Hindlimb muscle (tissue), 1 donor: ENCODE measurements at places on chromosomes 12 and 14. TPM values are rescaled to one million over a fixed set of nuclear protein-coding genes. Genes with fewer than 3 reads are reported as not detected.

- DNase-seq = no peak
These were observed 133.5 kb upstream of the HIF1A start for GRCh38 chr14:61561657-61562276.

DNA sequence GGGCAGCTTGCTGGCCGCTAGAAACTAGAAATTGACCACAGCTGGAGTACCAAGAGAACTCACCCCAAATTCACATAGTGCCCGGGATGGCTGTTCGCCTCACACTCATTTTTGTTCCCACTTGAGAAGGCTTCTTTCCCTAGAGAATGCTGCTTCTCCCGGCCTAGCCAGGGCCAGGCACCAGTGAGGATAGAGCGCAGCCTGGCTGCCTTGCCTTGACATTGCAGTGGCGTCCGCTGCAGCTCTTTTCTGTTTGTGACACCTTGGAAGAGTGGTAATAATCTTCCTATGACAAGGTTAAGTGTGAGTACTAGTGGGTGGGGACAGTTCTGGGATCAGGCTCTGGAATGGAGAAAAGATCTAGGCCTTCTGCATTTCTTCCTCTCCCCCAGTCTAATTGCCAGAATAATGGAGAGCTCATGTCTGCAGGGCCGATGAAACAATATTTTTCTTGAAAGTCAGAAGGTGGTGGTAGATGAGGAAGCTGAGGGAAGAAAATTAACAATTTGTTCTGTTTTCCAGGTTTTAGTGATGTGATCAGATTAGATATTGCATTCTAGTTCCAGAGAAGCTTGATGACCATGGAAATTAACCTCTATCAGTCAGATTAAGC, 3.7 kb downstream of the TMEM253 start:
- peak; percentile 74 for DNase-seq

DNA sequence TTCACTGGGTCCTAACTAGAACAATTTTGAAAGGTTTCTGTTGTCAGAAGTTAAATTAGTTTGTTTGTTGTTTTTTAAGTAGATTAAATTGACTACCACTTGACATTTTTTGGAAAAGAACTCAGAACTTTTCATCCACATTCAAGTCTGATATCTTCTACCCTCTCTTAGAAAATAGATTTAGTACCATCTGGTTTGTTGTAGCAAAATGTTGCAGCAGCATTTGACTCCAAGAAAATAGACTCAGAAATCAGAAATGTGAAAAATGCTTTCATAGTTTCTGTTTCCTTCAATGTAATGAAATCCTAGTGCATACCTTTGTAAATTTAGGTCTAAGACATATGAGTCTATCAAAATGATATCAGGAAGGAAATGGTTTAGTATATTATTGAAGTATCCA, 256.3 kb upstream of the CLEC14A start:
- no peak for DNase-seq

GRCh38 chr14:53538316-53538881, 385.3 kb upstream of the DDHD1 start:
- DNase-seq = peak; percentile 26

DNA sequence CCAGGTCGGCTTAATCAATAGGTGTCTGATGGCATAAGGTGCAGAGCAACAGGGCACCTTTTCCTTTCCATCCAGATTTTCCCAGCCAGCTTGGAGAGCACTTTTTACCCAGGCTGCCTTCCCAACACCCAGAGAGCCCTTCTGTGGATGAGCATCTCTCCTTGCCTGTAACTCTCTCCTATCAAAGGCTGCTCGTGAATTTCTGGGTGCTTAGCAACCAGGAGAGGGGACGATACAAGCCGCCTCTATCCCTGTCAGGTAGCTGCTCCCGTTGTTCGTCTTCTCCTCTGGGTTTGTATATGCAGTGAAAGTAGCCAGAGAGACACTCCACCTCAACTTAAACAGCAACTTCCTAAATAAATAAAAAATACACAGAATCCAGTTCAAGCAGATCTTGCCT, 124.2 kb downstream of the CACNA1C start:
- no peak for DNase-seq

DNA sequence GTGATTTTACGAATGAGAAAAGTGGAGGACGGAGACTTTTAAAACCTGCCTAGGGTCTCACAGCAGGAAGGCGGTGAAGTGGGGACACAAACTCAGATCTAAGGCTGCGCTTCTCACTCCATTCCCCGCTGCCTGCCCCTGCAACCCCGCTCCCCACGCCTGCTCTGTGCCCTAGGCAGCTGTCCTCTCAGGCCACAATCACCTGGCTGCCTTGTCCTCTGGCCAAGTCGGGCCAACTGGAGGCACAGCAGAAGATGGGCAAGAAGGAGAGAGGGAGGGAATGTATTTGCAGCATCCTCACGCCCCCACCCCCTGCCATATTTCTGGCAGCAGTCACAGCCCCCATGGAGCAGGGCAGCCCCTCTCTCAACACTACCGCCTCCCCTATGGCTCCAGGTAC, 94.9 kb downstream of the CHGA start:
- DNase-seq = no peak

Gene DPY19L2
- 11.2 TPM for polyA plus RNA-seq

DNA sequence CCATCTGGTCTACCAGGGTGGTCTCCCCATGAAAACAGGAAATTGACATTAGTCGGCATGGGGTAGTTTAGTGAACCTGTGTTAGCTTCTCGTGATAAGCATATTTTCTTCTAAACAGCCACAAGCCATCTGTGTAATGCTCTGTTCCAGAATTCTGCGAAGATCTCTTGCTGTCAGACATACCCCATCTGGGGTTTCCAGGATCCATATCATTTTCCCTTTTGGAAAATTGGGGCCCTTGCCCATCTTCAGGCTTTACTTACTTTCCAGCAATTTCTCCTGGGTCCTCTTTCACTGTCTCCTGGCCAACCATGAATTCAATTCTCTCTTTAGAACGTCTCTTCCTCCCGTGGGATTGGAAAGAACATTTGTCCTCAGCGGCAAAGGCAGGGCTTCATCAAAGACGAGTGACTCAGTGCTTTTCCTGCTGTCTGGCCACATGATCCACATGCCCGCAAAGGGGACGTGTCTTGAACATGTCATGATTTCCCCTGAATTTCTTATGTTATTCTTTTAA, 21.4 kb upstream of the NCOR2 start:
- no peak for DNase-seq

DNA sequence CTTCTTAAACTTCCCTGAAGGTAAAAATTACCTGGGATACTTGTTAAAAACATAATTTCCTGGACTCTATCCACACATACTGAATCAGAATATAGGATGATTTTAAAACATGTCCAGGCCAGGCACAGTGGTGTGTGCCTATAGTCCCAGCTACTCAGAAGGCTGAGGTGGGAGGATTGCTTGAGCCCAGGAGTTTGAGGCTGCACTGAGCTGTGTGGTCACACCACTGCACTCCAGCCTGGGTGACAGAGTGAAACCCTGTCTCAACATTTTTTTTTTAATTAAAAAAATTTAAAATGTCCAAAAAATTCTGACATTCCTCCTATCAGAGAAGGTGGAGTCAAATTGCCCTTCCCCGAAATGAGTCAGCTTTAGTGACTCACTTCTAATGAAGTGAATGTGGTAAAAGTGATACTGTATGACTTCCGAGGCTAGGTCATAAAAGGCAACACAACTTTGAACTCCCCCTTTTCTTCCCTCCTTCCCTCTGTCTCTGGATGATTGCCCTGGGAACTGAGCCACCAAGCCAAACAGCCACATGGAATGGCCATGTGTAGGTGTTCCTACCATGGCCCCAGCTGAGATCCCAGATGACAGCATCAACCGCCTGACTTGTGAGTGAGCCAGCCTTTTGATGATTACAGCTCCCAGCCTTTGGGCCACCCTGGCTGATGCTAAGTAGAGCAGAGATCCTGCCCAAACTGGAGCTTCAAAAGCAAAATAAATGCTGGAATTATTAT, 36.3 kb downstream of the LIMA1 start:
- no peak for DNase-seq

GRCh38 chr12:127144770-127145169, 1122.2 kb upstream of the TMEM132C start:
- no peak for DNase-seq

DNA sequence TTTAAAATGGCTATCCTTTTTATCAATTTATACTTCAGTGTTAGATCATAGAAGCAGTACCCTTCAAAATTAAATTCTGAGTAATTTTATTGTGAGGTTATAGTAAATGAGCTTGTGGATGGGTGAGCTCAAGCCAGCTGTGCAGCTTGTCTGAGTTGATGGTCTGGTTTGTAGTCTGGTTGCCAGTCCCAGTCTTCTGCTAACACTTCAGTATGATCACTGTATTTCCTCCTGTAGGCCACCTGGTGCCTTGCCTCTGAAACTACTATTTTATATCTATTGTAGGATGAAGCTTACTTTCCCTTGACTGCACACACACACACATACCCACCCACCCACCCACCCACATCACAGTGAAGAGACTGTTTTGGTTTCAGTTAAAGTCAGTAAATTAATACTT, 496.4 kb downstream of the PCNX1 start:
- no peak for DNase-seq

DNA sequence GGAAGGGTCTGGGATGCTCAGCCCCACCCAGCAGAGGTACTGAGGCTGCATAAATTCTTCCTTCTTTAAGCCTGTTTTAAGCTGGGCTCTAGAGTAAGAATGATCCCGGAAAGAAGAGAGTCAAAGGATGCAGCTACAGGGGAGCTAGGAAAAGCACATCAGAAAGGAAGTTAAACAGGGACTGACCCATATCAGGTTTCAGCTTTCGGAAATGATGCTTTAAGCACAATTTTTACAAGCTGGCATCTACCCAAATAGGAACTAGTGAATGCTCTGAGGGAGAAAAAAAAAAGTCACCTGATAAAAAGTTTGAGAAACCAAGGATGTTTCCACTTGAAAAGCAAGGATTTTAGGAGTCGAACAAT, 22.0 kb downstream of the TSPAN8 start:
- DNase-seq = no peak

GRCh38 chr14:91396013-91396660, 21.5 kb downstream of the CCDC88C start:
- DNase-seq = no peak

Gene LACRT
- polyA plus RNA-seq = not detected

DNA sequence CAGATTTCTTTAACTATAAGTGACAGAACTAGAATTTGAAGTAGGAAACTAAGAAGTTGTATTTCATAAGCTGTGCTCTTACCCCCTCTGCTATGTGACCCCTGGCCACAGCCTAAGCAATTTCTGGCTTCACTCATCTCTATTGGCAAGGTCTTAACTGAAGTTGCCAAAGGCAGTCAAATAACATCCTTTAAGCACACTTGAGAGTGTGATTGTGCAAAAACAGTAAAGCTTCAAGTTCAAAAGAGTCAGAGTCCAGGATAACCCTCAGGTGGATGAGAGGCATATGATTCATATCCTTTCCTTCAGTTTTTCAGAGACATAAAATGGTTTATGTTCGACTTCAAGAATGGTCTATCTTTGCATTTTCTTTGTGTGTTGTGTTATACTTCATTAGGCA, 45.2 kb downstream of the GRIP1 start:
- DNase-seq = no peak

Gene COX6A1
- 94.3 TPM for polyA plus RNA-seq

DNA sequence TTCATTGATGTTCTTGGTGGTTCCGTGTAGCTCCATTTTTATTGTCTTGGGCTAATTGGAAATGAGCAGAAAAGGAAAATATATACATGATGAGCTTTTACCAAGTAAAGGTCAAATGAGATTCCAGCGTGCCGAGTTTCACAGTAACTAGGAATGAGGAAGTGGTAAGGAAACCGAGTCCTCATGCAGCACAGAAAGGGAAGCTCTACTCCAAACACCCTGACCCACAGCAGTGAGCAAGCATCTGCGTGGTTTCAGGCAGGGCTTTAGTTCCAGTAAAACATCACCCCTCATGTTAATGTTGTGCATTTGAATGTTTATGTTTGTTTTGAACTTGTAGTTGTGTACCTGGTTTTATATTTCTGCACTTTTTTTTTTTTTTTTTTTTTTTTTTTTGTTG, 208.0 kb downstream of the SLC41A2 start:
- no peak for DNase-seq

- no peak for DNase-seq
These were observed 37.6 kb upstream of the GRIP1 start for GRCh38 chr12:66716522-66716921.

- no peak for DNase-seq
These were observed 36.2 kb downstream of the TMEM120B start for GRCh38 chr12:121748571-121749265.

DNA sequence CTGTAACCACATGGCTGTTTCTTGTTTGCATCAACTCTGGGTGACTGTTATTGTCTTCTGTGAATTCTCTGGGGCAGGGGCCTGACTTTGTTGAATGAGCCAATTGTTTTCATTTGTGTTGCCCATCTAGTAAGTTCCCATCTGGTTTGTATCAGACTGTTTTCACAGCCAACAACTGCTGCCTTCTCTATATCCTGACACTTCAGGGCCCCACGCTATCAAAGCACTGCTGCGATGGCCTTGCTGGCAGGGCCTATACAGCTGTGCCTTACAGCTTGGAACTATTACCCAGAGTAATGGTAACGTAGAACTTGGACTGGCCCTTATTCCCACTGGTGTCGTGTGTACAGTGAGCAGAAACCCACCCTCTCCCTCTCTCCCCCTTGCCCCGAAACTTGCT, 104.3 kb upstream of the DACT1 start:
- DNase-seq = no peak

Gene TCL1B
- polyA plus RNA-seq = not detected

- no peak for DNase-seq
These were observed 1.6 kb downstream of the TDP1 start for GRCh38 chr14:89957376-89957775.

Gene SLC39A2
- polyA plus RNA-seq = not detected

Gene TTC6
- polyA plus RNA-seq = 0.36 TPM

Gene TMEM52B
- 0.23 TPM for polyA plus RNA-seq
